ENCODE measurements at places on chromosomes 3 and 15. TPM values are rescaled to one million over a fixed set of nuclear protein-coding genes. Genes with fewer than 3 reads are reported as not detected.

Gene GPR156
- 0.27 TPM for total RNA-seq

DNA sequence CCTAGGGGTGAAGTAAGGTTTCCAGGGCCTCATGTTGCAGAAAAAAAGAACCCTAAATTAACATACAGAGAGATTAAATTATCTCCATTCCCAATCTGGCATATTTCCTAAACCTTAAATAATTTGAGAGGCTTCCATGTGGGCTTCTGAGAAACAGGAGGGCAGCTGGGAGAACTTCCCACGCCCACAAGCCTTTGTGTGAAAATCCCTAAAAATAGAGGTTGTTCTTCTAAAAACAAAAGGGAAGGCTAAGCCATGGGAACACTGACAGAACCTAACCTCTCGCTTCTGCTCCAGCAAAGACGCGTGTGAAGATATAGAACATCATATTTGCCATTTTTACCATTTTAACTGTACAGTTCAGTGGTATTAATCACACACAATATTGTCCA is 812 bp upstream of the SLC12A8 start:
- DNase-seq, result no peak

DNA sequence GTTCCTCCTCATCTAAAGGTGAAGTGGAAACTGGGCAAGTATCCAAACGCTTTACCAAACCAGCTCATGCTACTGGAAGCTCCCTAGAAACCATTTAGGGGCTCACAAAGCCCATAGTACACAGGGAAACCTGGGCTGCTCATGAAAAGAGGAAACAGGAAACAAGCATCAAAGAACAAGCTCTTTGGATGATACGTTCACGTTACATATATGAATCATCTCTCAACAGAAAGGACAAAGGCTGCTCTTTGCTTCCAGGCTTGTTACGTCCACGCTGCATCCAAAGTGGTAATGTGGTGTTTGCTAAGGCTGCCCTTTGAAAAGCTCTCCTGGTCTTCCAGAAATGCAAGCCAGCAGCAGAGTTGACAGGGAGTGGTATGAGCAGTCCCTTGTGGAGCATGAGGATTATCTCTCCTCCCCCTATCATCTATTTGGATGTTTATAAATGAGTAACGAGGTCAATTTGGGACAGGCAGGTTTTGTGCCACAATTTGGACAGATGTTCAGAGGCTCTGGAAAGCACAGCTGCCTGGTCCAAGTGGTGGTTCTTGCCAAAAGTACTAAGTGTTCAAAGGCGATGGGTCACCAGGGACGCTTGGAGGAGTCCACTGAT is 98.0 kb upstream of the RORA start:
- no peak for DNase-seq

Gene C15orf61
- 7.6 TPM for total RNA-seq

DNA sequence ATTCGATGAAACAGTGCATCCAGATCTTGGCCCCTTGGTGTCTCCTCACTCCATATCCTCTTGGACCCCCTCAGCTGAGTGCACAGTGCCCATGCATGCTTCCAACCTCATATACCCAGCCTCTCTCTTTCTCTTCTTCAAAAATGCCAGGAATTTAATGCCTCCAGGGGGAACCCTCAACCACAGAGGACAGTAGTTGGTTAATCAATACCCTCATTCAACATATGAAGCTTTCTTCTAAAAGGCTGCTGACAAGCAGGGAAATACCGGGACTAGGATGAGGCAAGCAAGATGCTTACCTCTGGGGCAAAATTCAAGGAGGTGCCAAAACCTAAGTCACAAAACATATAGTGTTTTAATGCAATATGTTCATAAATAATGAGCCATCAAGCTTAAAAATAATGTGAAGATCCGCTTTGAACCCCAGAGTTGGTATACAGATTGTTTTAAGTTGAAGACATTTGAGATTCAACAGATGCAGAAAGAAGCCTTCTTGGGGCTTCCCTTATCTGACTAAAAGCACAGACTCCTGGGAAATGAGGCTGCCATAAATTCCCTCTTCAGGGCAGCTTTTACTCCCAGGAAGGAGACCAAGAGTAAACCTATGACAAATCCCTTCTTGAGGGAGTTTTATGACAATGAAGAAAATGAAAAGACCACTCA is 48.2 kb upstream of the FHIT start:
- no peak for DNase-seq

DNA sequence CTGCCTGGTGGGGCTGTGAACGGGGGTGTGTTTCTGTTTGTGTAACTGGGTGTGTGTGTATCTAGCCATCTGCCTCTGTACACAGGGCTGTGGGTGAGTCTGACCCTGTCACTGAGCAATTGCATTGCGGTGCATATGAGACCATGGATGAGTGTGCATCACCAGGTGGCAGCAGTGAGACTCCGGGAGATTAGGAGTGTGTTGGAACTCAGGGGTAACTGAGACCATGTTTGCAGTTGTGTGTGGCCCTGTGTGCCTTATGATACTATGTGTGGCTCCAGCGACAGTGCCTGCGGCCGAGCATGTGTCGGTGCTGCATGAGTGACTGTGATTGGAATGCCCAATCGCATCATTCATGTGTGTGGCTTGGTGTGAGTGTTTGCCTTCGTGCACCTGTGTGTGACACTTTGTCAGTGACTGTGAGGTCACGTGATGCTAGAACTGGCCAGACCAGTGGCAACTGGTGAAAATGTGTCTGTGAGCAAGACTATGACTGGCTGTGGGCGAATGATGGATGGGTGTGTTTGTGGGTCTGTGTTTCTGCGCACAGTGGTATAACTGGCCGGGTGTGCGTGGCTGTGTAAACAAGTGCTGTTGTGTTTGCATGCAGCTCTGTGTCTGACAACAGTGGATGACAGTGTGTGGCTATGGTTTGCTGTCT is 14.0 kb downstream of the VILL start:
- peak; percentile 91 for DNase-seq

Gene ANKRD63
- total RNA-seq, result 0.30 TPM

DNA sequence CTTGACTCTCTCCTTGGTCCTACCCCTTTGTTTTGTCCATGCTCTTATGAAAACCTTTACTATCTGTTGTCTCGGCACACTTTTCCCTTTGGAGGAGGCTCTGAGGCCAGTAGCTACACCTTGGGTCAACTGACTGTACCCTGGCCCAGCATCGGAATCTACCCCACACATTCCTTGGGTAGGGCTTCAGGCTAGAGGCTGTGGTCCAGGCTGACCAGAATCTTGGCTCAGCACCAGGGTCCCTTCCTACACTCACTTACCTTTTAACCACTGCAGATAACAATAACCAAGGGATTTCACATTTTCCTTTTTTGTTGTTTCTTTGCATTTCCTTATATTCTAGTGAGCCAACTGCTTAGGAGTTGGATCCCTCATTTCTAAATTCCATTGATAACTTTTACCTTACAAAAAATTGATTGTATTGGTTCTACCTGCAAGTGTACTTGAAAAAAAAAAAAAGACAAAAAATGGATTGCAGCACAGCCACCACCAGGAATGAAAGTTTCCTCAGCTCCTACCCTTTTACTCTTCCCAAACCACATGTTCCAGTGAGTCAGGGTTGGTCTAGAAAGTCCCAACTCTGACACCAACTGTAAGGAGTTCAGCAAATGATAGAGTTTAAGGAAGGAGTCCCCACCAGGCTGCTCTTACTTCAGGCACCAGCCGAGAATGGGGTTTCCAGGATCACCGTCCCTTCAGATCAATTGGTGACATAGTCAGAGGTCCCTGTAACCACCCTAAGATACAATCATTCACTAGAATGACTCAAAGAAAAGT is 95.6 kb downstream of the FBLN2 start:
- no peak for DNase-seq

Gene C3orf20
- total RNA-seq, result 0.07 TPM

Gene MRPS22
- 75.7 TPM for total RNA-seq

DNA sequence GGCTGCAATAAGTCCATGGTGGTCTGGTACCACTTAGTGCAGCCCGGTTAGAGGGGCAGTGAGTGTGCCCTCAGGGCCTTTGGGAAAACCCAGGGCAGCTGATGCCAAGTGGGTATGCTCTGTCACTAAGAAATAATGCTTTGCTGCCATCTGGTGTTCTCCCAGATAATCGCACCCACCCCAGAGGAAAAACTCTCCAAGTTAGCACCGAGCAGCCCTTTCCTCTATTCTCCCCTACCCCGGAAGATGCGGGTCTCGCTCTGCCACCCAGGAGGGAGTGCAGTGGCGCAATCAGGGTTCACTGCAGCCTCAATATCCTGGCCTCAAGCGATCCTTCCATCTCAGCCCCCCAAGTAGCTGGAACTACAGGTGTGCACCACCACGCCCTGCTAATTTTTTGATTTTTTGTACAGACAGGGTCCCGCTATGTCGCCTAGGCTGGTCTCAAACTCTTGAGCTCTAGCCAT is 21.3 kb upstream of the DAPK2 start:
- DNase-seq, result peak; percentile 82

Gene GPR15
- not detected for total RNA-seq

- DNase-seq, result no peak
These were observed 199.3 kb upstream of the GOLIM4 start for GRCh38 chr3:168295027-168295426.

GRCh38 chr3:104606812-104607211 is 759.9 kb upstream of the ALCAM start:
- no peak for DNase-seq

DNA sequence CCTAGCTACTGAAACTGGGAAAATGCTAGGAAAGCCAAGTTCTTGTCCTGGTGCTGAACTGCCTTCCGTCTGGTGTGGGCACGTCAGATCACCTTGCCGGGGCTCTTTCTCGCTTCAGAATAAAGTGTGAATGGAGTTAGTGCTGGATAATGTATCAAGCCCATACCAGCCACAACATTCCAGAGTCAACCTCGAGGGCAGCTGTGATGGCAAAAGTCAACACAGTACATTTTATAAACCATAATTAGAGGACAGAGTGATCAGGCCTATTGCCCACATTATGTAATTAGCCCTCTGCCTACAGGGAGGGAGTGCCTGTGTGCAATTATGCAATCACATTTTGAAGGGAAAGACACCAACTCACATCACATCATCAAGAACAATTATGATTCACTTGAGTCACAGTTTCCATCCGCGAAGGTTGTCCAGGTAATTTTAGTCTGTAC is 165.2 kb downstream of the RORA start:
- no peak for DNase-seq

GRCh38 chr3:114043205-114043604 is 13.1 kb downstream of the CCDC191 start:
- no peak for DNase-seq

Gene RPUSD2
- 11.5 TPM for total RNA-seq

GRCh38 chr3:11373654-11374053 is 101.5 kb downstream of the ATG7 start:
- no peak for DNase-seq

Gene RPL15
- 2,924 TPM for total RNA-seq

GRCh38 chr3:175655351-175655750 is 796.2 kb downstream of the NAALADL2 start:
- no peak for DNase-seq

DNA sequence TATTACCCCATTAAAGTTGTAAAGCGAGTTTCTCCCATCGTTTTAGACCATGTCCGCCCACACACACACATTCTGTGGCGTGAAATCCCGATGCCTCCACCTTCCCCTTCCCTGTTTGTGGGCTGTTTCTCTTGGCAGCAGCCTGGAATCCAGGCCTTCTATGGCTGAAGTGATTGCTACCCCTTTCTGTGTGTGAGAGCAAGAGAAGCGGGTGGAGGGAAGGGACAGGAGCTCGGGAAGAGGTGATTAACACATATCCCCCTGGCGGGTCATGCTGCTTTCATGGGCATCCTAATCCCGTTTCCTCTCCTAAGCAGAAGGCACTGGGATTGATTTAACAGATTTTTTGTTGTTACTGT is 283.8 kb upstream of the RGMA start:
- no peak for DNase-seq

Gene ARGFX
- not detected for total RNA-seq

- no peak for DNase-seq
These were observed 28.9 kb downstream of the TLNRD1 start for GRCh38 chr15:81029414-81030300.

DNA sequence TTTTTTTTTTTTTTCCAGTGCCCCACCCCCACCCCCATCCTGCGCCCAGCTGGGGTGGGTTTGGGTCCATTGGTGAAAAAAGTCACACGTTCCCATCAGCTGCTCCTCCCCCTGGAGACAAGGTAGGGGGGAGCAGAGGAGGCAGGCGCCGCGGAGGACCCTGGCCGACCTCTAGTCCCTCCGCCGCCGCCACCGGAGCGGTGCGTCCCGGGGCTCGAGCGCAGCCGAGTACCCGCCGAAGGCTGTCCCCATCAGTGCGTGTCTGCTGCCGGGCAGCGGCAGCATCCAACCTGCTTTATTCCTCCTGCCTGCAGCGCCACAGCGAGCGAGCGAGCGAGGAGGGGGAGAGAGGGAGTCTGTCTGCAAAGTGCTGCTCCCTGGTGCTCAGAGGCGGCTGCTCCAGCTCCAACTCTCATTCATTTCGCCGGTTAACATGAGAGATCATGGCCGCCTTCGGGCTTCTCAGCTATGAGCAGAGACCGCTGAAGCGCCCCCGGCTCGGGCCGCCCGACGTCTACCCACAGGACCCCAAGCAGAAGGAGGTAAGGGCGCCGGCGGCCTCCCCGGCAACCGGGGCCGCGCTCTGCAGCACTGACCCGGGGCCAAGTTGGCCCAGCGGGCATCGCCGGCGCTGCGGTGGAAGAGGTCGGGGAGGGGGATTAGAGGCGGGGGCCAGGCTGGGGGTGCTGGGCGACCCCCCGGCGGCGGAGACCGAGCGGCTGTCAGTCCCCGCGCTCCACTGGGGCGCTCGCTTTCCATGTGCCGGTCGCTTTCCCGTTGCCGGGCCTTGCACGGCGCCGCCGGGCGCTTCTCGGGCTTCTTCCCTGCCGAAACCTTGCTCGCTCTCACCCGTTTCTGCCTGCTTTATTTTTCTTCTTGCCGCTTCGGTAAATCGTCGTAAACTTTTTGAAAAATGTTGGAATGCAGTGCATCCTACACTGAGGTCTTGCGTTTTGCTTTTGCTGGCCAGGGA is 1.3 kb downstream of the MED12L start:
- DNase-seq, result peak; percentile 93

Gene ADGRG7
- 34.1 TPM for total RNA-seq

- DNase-seq, result peak; percentile 16
These were observed 89.9 kb downstream of the LRTM1 start for GRCh38 chr3:54837964-54838363.

GRCh38 chr15:38795471-38796245 is 231.0 kb upstream of the RASGRP1 start:
- no peak for DNase-seq

- DNase-seq, result no peak
These were observed 137.0 kb upstream of the UBP1 start for GRCh38 chr3:33577173-33577572.

GRCh38 chr3:146165877-146166276 is 4.9 kb upstream of the PLOD2 start:
- DNase-seq, result no peak

Data from hepatocyte (in vitro differentiated cells).